Esophagus muscularis mucosa (tissue), 4 donors: ENCODE measurements at places on chromosomes 3 and 15. TPM values are rescaled to one million over a fixed set of nuclear protein-coding genes. Genes with fewer than 3 reads are reported as not detected.

Gene UBE2E2
- total RNA-seq = 122 TPM

Gene RASL12
- total RNA-seq = 216 TPM

GRCh38 chr3:185754920-185755319 is 69.9 kb downstream of the IGF2BP2 start:
- H3K27me3 ChIP-seq = no peaks in the 10 kb centered on the region
- no peak overlapping the region for H3K4me3 ChIP-seq
- H3K27ac ChIP-seq = no peak overlapping the region
- no peaks in the 10 kb centered on the region for H3K4me1 ChIP-seq

Gene KNG1
- total RNA-seq = not detected

DNA sequence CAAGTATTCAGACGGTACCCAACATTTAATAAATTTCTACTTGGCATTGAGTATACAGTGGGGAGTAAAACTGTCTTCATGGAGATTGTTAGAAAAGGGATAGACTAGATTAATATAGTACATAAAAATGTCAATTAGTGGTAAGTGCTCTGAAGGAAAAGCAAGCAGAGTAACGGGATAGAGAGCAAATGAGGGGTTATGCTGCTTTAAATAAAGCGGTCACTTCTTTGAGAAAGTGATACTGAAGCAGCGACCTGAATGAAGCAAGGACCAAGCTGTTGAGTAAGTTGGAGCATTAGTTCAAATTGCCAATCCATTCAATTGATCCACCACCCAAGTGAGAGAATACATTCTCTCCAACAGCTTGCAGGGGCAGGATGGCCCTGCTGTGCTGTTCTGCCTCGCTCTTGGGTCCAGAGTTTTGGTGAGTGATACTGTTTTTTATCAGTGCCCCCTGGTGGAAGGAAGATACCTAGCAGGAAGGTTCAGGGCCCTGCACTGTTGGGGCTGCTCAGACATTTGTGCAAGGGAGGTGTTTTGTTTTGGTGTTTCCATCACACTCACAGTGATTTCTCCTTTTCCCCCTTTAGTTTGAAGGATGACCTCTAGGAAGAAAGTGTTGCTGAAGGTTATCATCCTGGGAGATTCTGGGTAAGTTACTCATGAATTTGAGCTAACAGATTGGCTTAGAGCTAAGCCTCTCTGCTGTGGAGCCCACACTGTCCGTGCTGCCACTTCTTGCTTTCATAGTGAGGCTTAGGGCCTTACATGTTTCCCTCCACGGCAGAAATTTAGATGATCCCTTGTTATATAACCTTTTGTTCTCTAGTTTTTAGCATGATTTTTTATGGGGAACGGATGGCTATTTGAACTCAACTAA is 69.0 kb downstream of the RAB7A start:
- peaks cover 16% of the 10 kb centered on the region for H3K36me3 ChIP-seq
- peak; percentile 93 for DNase-seq
- no peak overlapping the region for H3K4me3 ChIP-seq
- no peaks in the 10 kb centered on the region for H3K27me3 ChIP-seq
- peaks cover 54% of the 10 kb centered on the region for H3K4me1 ChIP-seq
- peak overlapping the region; percentile 54 for H3K27ac ChIP-seq
